Amygdala (tissue), 56 donors: ENCODE measurements at places on chromosomes 12 and 14.

GRCh38 chr14:34275078-34275477, 187.0 kb downstream of the SPTSSA start:
- no peak for DNase-seq

- DNase-seq = no peak
Observed at GRCh38 chr12:31582155-31582554, 8.8 kb downstream of the DENND5B start.

GRCh38 chr12:117513353-117513752, 151.9 kb upstream of the NOS1 start:
- DNase-seq = no peak

GRCh38 chr12:3204730-3205531, 127.8 kb downstream of the TSPAN9 start:
- DNase-seq = no peak

- peak; percentile 13 for DNase-seq
Observed at GRCh38 chr12:13211859-13212664, 15.5 kb downstream of the EMP1 start.

DNA sequence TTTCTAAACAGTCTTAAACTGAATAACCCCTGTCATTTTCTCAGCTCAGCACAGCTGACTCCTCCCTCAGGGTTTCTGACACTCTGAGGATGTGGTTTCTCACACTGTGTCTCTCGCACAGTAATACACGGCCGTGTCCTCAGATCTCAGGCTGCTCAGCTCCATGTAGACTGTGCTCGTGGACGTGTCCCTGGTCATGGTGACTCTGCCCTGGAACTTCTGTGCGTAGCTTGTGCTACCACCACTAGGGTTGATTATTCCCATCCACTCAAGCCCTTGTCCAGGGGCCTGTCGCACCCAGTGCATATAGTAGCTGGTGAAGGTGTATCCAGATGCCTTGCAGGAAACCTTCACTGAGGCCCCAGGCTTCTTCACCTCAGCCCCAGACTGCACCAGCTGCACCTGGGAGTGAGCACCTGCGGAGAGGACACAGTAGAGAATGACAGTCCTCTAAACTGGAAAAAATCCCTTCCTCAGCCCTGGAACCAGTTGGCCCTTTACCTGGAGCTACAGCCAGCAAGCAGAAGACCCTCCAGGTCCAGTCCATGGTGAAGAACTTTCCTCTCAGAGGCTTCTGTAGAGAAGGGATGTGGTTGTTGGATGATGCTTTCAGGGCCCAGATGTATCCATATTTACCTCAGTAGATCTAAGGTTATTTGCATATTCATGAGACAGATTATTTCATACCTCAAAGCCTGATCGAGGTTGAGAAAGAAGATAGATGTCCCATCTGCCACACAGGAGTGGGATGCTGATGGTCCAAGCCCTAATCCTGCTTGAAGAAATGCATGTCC, 984.8 kb downstream of the TMEM121 start:
- DNase-seq = no peak

DNA sequence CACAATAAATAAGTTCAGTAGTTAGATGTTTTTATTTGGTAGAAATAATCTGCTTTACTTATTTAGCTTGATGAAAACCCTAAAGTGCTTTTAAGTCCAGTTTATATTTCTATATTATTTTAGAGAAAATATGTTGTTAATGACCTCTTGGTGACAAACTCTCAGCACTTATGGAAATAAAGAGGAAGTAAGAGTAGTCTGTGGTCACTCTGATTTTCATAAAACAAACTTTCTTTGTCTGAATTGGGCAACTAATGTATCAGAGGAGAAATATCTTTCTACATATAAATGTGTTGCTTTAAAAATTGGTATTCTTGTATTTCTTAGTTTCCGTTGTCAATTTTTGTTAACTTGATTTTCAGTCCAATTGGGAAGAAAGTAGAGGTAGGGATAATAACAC, 878.9 kb upstream of the SEL1L start:
- no peak for DNase-seq

DNA sequence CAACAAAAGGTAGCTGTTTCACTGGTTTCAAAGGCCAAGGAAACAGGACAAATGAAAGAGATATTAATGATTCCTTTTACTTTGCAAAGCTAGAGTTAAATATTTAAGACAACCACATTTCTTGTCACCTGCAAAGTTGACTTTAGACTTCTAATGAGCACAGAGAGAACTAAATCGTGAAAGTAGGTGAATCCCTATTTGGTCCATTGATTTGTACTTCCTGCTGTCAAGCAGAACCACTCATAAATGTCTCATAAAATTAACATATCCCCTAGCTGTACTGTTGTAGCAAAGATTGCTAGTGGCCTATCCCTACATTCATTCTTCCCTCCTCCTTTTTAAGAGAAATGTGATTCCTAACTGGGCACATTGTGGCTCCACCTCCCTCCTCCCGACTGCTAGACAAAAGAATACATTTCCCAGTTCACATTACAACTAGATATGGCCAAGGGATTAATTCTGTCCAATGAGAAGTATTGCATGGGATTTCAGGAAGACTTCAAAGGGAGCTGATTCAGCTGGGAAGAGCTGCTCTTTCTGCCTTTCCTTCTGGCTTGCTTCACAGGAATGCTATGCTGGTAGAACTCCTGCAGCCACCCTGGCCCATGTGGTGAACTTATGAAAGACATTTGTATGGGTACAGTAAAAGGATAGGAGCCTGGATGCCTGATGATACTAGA, 227.5 kb upstream of the ABCD2 start:
- DNase-seq = no peak

DNA sequence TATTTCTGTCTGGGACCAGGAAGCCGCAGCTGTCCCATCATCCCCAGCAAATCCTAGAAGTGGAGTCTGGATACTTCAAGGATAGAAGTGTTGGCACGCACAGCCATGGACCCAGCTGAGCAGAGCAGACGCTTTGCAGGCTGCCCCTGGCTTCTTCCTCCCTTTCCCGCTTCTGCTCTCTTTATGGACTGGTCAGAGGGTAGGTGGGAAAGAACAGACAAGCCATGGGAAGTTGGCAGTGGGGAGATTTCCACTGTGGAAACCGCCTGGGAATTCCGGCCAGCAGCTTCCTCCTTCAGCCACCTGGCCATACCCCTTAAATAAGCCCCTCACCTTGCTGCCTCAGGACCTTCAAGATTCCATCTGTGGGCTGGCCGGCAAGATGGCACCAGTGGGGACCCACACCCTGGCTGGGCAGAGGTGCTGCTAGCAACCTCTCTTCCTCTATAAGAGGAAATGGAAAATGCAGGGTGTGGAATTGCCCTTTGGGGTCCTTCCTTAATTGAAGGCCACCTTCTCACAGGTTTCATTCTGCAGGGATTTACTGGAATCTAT, 20.6 kb downstream of the OTUB2 start:
- no peak for DNase-seq

- DNase-seq = peak; percentile 43
Observed at GRCh38 chr12:121776190-121777098, 17.0 kb downstream of the RHOF start.

- no peak for DNase-seq
Observed at GRCh38 chr14:51836417-51836816, 24.0 kb upstream of the GNG2 start.

- DNase-seq = no peak
Observed at GRCh38 chr14:85454226-85454813, 75.6 kb upstream of the FLRT2 start.

DNA sequence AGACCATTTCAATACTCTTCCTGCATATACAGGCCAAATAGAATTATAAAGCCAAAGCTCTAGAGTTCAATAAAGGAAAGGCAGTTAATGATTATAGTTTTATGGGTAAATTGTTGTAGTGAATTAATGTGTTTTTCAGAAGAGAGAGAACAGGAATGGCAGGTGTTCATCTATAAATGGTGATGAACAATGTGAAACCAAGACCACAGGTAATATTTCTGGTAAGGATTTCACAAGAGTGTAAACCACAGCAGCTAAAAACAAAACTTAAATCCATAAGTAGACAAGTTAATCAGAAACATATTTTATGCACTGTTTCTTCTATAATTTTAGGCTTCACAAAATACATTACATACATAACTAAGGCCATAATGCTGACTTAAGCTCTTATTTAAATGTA, 204.4 kb downstream of the SYT1 start:
- no peak for DNase-seq

DNA sequence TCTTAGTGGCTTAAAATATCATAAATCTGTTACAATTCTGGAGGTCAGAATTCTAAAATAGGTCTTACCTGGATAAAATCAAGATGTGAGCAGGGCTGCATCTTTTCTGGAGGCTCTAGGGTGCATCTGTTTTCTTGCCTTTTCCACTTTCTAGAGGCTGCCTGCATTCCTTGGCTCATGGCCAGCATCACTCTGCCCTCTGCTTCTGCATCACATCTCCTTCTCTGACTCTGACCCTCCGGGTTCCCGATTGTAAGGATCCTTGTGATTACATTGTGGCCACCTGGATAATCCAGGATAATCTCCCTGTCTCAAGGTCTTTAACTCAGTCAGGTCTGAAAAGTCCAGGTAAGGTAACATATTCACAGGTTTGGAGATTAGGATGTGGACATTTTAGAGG, 11.0 kb upstream of the BMP4 start:
- no peak for DNase-seq

DNA sequence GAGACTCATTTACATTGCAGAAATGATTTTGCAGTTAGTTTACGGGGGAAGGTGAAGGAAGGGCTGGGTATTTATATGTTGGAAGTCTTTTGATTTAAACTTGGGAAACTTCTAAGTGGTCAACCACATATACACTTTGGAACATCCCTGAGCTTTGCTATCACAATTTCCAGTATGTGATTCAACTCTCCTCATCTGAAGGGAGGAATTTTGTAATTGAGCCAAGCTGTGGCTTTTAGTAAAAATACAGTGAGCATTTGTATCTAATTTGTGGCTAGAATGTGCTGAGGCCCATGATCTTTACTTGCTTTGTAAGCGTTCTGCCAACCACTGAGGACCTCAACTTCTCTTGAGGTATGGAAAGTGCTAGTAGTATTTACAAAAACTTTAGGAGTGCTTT, 235.0 kb upstream of the PDZRN4 start:
- no peak for DNase-seq

- DNase-seq = no peak
Observed at GRCh38 chr12:6396031-6396430, 12.1 kb downstream of the LTBR start.

- peak; percentile 80 for DNase-seq
Observed at GRCh38 chr12:49233842-49234526, 30.9 kb upstream of the TUBA1C start.

DNA sequence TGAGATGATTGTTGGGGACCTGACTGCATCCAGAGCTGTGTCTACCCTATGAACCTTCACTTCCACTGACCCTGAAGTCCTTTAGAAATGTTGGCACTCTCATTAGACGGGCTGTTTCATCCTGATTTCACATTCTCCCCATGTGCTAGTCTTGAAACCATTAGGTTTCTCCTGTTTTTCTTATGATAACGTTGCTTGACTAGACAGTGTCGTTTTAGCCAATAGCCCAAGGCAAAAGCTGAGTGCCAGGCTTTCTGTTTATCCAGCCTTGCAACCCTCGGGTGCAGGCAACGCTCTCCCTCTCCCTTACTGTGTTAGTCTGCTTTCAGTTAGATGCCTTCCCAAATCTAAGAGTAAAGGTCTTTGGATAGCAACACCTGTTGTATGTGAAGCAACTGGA, 30.1 kb downstream of the DACT1 start:
- no peak for DNase-seq

DNA sequence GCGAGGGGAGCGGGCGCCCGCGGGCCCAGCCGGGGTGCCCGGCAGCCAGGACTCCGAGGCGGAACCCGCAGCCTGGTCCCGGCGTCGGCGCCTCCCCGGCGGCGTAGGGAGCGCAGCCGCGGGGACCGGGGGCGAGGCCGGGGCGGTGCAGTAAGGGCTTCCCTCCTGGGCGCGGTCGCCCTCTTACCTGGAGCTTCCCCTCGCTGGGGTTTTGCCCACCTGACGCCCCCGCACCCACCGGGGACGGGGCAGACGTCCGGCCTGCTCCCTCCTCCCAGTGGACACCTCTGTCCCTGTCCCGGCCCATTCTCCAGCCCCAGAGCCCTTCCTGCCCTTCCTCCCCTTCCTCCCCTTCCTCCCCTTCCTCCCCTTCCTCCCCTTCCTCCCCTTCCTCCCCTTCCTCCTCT, 413 bp upstream of the TUBA1C start:
- DNase-seq = no peak

- DNase-seq = no peak
Observed at GRCh38 chr12:11862798-11863197, 207.9 kb upstream of the BCL2L14 start.

GRCh38 chr12:127928615-127929571, 338.1 kb upstream of the TMEM132C start:
- no peak for DNase-seq

DNA sequence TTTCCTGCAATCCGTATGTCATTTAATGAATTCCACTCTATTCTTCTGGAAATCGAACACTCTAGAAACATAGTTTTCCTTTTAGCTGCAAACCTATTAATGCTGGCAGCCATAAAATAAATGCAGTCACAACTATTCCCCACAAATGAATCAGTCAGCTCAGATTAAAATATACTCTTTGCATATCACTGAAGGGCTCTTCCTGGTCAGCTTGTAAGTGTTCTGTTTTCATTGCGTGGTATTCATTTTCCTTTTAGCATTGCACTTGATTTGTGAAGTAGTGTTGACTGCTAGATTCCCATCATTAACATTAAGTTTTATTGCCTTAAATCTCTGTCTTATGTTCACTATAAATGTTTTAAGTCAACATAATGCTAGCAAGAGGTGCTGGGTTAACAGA, 685.9 kb downstream of the DIO2 start:
- no peak for DNase-seq

- no peak for DNase-seq
Observed at GRCh38 chr14:94099006-94099405, 11.5 kb upstream of the IFI27 start.

GRCh38 chr12:64034901-64035576, 187.1 kb downstream of the KICS2 start:
- no peak for DNase-seq

DNA sequence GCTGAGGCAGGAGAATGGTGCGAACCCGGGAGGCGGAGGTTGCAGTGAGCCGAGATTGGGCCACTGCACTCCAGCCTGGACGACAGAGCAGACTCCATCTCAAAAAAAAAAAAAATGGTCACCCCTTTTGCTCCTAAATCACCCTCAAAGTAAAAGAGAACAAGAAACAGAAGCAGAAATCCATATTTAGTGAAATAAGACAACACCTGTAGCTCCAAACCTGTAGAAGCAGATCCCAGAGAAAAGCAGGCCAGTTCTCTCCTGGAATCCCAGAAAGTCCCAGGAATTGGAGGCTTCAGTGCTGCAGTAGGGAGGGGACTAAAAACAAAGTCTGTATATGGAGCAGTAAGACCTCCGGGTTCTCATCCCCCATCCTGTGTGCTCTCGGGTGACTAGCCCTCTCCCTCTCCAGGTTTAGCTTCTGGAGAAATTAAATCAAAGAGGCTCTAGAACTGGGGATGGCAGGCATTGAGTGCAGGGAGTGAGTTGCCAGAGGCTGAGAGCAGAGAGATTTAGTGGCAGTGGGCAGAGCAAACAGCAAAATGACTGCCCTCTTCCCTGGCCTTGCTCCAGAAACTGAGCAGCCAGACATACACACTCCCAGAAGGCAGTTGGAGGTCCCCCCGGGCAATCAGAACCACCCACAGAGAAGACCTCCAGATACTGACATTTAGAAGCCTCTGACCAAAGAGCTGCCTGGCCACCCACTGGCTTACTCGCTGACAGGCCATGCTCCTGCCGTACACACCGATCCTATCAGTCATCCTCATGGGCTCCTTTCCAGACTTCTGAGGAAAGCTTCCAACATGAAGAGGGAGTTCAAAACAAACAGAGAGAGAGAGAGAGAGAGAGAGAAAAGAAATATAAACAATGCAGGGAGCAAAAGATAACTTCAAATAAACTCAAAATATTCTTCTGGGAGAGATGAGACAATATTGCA, 6.3 kb upstream of the MLXIP start:
- DNase-seq = no peak

- no peak for DNase-seq
Observed at GRCh38 chr12:94080341-94081009, 67.9 kb upstream of the PLXNC1 start.
